Aorta (tissue), 5 donors: ENCODE measurements at places on chromosomes 4 and X. TPM values are rescaled to one million over a fixed set of nuclear protein-coding genes. Genes with fewer than 3 reads are reported as not detected.

SLC10A6 gene
- polyA plus RNA-seq = not detected

CMC4 gene
- 31.6 TPM for polyA plus RNA-seq

MCF2 gene
- 1.6 TPM for polyA plus RNA-seq

ADAM29 gene
- not detected for polyA plus RNA-seq
